ENCODE measurements at places on chromosomes 2 and 18. TPM values are rescaled to one million over a fixed set of nuclear protein-coding genes. Genes with fewer than 3 reads are reported as not detected.

Gene ANKRD62
- not detected for polyA plus RNA-seq

Gene RAB17
- polyA plus RNA-seq: 2.6 TPM

Gene RGPD5
- 18.7 TPM for polyA plus RNA-seq

Gene C2orf81
- 2.0 TPM for polyA plus RNA-seq

Gene DSG4
- polyA plus RNA-seq: not detected

Gene LANCL1
- 60.9 TPM for polyA plus RNA-seq

Gene LRATD1
- 7.8 TPM for polyA plus RNA-seq

Gene SLC8A1
- polyA plus RNA-seq: 8.1 TPM

Gene NAPG
- polyA plus RNA-seq: 13.9 TPM

Gene GPR155
- polyA plus RNA-seq: 5.7 TPM

Gene RIOK3
- polyA plus RNA-seq: 64.3 TPM

Gene IL1B
- 0.52 TPM for polyA plus RNA-seq

Gene TUBB8B
- polyA plus RNA-seq: not detected

Gene SGO2
- 8.2 TPM for polyA plus RNA-seq

Gene ALPP
- not detected for polyA plus RNA-seq

Gene CNDP1
- 0.19 TPM for polyA plus RNA-seq

Gene SCYGR4
- not detected for polyA plus RNA-seq

Gene IGFBP5
- 391 TPM for polyA plus RNA-seq

Gene POTEJ
- polyA plus RNA-seq: not detected

Gene SPATS2L
- polyA plus RNA-seq: 196 TPM

Gene KLHL30
- polyA plus RNA-seq: 17.7 TPM

Gene SPEG
- 179 TPM for polyA plus RNA-seq

Gene ERMN
- 0.71 TPM for polyA plus RNA-seq

Gene RGPD6
- polyA plus RNA-seq: 19.3 TPM

Gene THOC1
- 27.1 TPM for polyA plus RNA-seq

Gene POMC
- polyA plus RNA-seq: 1.9 TPM

Gene ELAC1
- polyA plus RNA-seq: 4.9 TPM

Gene ACYP2
- 19.0 TPM for polyA plus RNA-seq

Gene UGT1A8
- polyA plus RNA-seq: not detected

Gene RALB
- 60.8 TPM for polyA plus RNA-seq

Gene OSBPL6
- 6.7 TPM for polyA plus RNA-seq

Gene RFX8
- 3.3 TPM for polyA plus RNA-seq

Gene NOSTRIN
- 8.7 TPM for polyA plus RNA-seq

Gene SS18
- 34.7 TPM for polyA plus RNA-seq

Gene POLR1A
- polyA plus RNA-seq: 19.3 TPM

Gene ARL5A
- 24.4 TPM for polyA plus RNA-seq

Gene EFEMP1
- 34.4 TPM for polyA plus RNA-seq

Gene YPEL5
- polyA plus RNA-seq: 55.0 TPM

Gene ATP6V1B1
- polyA plus RNA-seq: 1.4 TPM

Gene SP5
- 5.5 TPM for polyA plus RNA-seq

Gene HMSD
- polyA plus RNA-seq: 0.32 TPM

Gene OTOF
- polyA plus RNA-seq: 11.3 TPM

Gene RHBDD1
- 13.2 TPM for polyA plus RNA-seq

Gene SLC1A4
- polyA plus RNA-seq: 11.6 TPM

Gene HOXD1
- polyA plus RNA-seq: 3.1 TPM

Gene C2orf68
- polyA plus RNA-seq: 41.3 TPM

Gene SH2D6
- 0.75 TPM for polyA plus RNA-seq

Gene C1GALT1C1L
- polyA plus RNA-seq: 1.4 TPM
